ENCODE measurements at places on chromosomes 1 and 21. TPM values are rescaled to one million over a fixed set of nuclear protein-coding genes. Genes with fewer than 3 reads are reported as not detected.

Gene FHAD1
- total RNA-seq: 1.2 TPM

DNA sequence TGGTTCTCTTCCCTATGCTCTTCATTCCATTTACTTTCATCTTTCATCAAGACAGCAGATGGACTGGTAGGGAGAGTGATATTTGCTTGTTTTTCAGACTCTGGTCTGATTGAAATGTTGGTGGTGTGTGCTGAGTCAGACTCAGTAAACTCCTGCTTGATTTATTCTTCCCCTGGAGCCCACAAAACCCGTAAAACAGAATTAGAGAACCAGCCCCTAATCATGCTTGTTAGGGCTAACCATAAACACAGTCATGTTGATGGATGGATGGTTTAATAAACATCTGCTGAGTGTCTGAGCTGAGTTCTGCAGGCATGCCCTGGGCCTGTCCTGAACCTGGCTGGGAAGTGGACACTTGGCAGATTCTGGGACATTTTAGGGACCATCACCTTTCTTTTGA, 24.8 kb downstream of the NOS1AP start:
- DNase-seq: no peak

Gene CFHR1
- total RNA-seq: not detected

GRCh38 chr1:115331558-115332331, 6.3 kb downstream of the NGF start:
- no peak for DNase-seq

DNA sequence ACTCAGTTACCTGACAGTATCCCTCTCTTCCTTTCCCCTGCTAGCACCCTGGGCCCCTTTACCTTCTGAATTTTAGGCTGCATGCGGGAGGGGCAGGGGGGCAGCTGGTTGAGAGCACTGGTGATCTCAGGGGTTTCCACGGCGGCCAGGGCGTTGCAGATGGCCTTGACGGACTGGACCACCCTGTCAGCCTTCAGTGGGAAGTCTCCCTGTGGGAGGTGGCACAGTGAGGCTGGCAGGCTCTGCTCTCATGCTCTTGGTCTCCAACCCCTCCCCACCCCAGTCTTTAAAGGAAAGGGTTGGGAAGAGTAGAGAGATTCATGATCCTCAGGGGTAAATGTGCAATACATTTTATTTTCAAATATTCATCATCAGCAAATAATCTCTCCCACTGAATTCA, 36.9 kb downstream of the PIK3C2B start:
- no peak for DNase-seq

Gene FOXO6
- total RNA-seq: 0.52 TPM

DNA sequence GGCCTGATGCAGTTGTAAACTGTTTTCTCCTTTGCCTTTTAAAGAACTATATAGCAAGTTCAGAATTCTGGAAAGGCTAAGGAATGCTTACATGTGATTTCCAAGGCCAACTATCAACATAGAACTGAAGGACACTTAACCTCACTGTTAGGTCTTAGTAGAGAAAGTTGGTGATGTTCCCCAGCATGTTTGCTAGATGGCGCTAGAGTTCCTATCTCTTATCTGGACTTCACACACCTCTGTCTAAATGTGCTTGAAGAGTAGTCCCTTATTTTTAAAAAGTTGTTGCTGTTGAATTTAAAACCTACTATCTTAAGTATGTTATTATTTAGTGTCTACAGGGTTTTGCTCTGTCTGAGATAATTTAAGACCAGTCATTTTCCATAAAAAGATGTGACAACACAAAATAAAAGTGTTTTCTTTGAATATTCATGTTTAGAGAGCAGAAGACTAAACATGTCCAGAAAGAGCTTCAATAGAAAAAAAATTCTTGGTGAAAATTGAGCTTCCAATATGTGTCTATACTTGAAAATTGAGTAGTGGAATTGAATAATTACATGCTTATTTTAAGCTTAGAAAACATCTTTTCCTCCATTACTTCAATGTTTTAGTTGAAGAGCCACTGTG, 237.3 kb downstream of the S1PR1 start:
- DNase-seq: no peak

- no peak for DNase-seq
Measured at GRCh38 chr21:21713651-21714180, 715.5 kb downstream of the NCAM2 start.

Gene FAM3B
- 1.2 TPM for total RNA-seq

- peak; percentile 54 for DNase-seq
Measured at GRCh38 chr1:215637041-215637573, 70.0 kb downstream of the KCTD3 start.

DNA sequence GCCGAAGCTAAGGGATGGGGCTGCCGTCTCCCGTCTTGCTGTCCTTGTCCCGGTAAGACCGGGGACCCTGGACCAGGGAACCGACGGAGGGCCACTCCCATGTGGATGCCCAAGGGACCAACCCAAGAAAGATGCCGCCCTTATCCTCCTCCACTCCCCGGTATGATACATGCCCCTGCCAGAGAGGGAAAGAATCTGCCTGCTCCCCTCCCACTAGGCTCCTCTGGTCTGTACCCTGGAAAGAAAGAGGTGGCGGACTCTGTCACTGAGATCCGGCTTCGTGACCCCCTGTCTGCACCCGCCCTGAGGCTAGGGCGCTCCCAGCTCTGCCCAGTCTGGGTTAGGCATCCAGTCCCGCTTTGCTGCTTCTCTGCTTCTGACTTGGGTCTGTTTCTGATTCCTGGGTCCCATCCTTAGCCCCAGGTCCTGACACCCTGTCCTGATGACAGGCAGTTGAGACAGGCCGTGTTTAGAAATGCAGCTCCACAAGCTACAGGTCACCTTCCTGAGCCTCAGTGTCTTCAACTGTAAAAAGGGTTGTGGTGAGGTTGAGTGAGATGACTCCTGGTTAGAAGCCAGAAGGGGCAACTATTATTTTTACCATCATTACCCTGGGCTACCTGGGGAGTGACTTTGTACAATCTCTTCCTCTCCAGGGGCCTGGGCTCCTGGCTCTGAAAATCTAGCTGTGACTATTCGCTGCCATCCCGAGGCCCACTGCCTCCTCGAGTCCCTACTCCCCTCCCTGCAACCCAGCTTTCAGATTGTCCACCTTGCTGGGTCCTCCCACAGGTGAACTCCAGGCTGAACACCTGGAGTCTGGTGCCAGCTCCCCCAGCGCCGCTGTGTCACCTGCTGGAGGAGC, 3.7 kb downstream of the MATN1 start:
- no peak for DNase-seq

Gene RHD
- not detected for total RNA-seq

GRCh38 chr1:91650764-91651163, 150.1 kb downstream of the CDC7 start:
- DNase-seq: peak; percentile 11

Gene KRTAP21-2
- not detected for total RNA-seq

DNA sequence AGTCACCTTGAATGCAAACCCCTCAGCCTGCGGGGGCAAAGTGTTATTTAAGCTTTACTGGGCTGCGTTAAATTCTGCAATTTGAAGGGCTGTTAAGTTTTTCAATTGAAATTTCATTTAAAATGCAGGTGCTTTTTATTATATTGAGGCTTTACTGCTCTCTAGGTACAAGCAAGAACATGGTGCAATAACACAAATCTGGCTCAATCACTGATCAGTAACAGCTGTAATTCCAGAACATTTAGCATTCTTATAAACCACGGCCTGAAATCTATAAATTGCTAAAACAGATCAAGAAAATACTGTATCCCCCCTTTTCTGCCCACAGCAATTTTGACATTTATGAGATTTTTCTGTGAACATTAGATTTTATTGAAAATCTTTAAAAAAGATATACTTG, 322.8 kb downstream of the KCTD3 start:
- DNase-seq: no peak

Gene KCNJ9
- not detected for total RNA-seq

Measured in left colon (tissue), 2 donors.